SW480 (cell line): ENCODE measurements at places on chromosomes 7 and 10.

DNA sequence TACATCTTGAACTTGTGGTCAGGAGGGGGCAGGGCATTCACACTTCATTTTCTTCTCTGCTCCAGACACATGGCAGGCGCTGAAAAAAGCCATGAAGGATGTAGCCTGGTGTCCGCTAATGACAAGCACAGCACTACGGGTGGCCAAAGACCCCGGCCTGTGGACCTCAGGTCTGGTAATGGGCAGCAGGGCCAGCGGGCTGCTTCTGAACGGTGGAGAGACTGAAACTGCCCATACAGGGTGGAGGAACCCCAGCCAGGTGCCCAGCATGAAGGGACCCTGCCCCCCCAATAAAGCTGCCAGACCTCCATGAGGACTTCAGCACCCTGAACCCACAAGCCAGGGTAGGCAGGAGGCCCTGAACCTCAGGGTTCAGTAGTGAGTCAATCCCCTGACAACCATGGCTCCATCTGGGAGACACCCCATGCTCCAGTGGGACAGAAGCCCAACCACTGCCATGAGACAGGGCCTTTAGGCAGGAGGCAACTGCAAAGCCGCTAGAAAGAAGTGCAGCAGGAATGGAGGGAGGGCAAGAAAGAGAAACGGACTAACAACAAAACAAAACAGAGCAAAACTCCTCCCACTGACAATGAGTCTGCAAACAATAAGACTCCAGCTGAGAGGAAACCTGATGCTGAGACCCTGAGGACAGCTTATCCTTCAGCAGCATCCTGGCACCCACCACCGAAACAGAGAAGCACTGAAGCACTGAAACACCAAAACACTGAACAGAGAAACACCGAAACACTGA is 140.2 kb upstream of the PPP2R2D start:
- DNase-seq: no peak

DNA sequence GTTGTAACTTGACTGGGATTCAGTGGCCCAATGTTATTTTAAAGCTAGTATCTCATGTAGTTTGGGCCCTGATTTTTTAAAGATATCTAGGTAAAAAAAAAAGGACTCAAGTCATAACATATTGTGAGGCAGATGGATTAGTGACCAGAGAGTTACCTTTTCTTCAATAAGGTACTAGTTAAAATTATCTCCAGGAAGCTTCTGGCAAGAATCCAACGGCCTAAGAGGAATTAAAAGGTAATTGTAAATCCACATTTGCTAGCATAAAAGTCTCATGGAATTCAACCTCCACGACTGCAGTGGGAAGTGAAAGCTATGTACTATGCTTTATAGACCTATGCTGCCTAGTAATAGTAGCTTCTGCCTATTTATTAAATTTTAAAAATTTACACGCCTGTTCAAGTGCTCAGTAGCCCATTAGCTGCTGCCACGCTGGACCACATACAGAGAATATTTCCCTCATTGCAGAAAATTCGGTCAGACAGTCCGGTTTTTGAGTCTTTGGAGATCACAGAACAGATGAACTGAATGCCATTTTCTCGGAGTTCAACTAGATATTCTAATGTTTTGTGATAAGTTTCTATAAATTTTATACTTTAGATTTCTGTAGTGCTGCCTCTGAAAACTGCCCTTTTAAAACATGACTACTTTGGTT is 118.4 kb downstream of the NSUN6 start:
- DNase-seq: no peak

GRCh38 chr10:24701447-24701846 is 22.2 kb downstream of the ARHGAP21 start:
- no peak for DNase-seq

- no peak for DNase-seq
Measured at GRCh38 chr7:54349229-54349628, 192.9 kb upstream of the VSTM2A start.

- DNase-seq: no peak
Measured at GRCh38 chr10:126398924-126399323, 10.6 kb upstream of the ADAM12 start.

- no peak for DNase-seq
Measured at GRCh38 chr7:21986096-21986495, 40.4 kb upstream of the CDCA7L start.

GRCh38 chr7:41277561-41277960 is 425.3 kb downstream of the INHBA start:
- no peak for DNase-seq

DNA sequence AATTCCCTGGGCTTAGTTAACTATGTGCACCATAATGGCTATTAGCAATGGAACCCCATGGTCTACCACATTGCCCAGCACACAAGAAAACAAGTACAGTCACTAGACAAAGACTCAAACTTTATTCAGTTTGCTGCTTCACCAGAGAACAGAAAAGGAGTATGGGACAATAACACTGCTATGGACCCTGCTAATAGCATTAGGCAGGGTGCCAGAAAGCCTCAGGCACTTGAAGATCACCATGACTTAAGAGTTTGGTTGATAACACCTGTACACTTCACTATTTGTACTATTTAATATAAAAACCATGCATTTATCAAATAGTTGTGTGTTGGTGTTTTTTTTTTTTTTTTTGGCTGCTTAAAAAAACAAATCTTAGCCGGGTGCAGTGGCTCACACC is 159.6 kb downstream of the KMT2E start:
- no peak for DNase-seq

DNA sequence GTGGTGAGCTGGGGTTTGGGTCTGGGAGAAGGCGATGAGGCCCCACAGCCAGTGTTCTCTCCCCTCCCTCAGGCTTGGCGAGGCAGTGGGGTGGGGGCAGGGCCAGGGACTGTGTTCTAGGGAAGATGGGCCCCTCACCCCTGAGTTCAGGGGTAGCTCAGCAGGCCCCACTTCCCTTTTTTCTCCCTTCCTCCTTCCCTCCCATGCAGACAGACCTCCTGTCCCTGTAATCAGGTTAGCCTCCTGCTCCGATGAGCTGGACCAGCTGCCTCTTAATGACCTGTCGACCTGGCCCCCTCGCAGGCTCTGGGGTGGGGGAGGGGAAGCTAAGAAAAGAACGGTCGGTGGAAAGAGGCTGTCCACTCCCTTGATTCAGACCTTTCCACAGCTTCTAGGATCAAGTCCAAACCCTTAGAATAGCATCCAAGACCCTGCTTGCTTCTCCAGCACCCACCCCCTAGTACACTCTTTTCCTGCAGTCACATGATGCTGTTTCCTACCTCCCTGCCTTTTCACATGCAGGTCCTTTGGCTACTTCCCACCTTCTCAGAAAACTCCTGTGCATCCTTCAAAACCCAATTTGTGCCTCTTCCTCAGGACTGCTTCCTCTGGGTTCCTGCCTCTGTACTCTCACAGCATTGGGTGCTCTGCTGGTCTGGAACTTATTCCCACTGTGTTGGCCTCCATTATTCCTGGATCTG is 64.1 kb downstream of the ZMIZ1 start:
- no peak for DNase-seq

GRCh38 chr7:51314726-51315125 is 1.9 kb downstream of the COBL start:
- peak; percentile 78 for DNase-seq

DNA sequence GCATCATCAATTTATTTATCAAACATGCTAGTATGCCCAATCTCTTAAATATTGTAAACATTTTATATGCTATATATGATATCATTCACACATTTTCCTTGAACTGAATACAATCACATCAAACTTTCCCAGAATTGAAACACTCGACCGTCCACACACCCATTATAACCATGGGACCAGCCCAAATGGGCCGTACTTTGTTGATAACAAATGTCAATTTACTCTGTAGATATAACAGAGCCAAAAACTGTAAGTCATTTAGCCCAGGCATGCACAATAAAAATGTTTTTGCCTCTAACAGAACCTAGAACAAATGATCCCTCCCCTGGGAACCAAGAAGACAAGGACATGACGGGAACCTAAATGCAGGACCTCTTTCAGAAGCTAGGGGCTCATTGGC is 683 bp upstream of the ANKRD22 start:
- DNase-seq: no peak

DNA sequence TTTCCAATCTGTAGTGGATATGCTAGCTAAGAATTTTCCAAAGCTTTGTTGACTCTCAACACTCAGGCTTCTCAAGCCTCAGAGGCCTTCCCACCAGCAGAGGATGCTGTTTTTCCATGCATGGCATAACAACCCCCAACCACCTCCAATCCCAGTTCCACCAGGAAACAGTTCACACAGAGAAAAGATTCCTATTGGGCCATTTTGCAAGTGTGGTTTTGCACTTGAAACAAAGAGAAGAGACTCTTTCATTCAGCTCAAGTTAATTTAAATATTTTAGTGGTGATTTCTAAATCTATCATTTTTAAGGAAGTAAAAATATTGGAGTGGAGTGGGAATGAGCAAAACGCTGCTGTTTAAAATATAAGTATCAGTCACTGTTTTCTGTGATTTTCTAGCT is 105.6 kb upstream of the COL1A2 start:
- DNase-seq: peak; percentile 85

GRCh38 chr7:50363327-50364060 is 59.0 kb downstream of the IKZF1 start:
- no peak for DNase-seq
